GM23338 (cell line): ENCODE measurements at places on chromosomes 7 and 10.

DNA sequence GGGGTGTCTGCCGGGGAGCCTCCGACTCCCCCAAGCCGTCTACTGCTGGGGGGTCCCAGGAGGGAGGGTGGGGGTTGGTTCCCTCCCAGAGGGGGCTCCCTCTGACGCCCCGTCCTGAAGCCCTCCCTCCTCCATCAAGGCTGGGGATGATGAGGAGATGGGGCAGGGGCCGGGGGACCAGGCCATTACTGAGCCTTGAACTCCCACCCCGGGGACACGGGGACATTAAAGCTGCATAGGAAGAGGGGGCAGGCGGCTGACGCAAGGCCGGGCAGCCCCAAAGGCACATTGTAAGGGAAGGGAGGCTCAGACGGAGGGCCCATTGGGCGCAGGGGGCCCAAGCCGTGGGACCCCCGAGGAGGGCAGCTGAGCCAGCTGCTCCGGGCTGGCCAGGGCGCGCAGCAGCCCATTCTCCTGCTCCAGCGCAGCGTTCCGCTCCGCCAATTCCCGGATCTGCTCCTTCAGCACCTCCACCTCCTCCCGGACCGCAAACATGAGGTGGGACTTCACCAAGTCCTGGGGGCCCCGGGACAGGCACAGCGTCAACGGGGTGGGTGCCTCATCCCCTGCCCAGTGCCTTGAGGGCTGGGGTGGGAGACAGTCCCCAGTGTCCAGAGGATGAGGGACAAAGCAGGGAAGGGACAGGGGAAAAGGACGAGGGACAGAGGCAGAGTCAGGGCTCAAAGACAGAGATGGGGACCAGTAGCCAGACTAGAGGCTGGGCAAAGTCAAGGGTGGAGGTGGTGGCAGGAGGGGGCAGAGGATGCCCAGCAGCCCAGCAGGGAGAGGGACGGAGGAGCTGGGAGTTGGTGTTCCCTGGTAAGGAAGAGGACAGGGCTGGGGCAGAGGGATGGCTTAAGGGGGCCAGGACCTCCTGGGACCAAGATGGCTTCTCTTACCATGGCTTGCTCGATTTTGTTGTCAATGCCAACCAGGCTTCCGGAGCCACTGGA lies 2.9 kb upstream of the SPACDR start:
- no peak for DNase-seq

- DNase-seq: peak; percentile 95
Observed at GRCh38 chr7:51162724-51163329, 153.8 kb downstream of the COBL start.

DNA sequence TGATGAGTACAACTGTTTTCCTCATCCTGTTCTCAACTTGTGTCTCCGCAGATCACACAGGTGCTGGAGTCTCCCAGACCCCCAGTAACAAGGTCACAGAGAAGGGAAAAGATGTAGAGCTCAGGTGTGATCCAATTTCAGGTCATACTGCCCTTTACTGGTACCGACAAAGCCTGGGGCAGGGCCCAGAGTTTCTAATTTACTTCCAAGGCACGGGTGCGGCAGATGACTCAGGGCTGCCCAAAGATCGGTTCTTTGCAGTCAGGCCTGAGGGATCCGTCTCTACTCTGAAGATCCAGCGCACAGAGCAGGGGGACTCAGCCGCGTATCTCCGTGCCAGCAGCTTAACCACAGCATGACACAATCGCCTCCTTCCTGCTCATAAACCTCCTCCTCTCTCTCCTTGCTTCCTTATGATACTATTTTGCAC lies 126.7 kb upstream of the PRSS58 start:
- no peak for DNase-seq

GRCh38 chr7:19089378-19089777 lies 28.1 kb downstream of the TWIST1 start:
- DNase-seq: no peak

DNA sequence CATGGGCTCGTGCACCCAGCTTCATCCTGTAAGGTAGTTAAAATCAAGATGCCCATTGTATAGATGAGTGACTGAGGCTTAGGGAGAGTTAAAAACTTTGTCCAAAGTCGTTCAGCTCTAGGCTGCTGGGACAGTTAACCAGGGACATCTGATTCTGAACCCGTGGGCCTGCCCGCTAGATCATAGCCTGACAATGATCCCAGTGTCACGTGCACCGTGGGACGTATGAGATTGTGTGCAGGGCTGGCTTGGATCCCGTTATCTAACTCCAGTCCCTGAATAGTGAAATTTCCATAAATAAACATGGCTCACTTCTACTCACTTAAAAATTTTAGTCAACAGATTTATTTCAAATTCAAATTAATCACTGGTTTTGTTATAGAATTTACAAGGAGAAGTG lies 24.9 kb downstream of the C10orf120 start:
- DNase-seq: no peak

DNA sequence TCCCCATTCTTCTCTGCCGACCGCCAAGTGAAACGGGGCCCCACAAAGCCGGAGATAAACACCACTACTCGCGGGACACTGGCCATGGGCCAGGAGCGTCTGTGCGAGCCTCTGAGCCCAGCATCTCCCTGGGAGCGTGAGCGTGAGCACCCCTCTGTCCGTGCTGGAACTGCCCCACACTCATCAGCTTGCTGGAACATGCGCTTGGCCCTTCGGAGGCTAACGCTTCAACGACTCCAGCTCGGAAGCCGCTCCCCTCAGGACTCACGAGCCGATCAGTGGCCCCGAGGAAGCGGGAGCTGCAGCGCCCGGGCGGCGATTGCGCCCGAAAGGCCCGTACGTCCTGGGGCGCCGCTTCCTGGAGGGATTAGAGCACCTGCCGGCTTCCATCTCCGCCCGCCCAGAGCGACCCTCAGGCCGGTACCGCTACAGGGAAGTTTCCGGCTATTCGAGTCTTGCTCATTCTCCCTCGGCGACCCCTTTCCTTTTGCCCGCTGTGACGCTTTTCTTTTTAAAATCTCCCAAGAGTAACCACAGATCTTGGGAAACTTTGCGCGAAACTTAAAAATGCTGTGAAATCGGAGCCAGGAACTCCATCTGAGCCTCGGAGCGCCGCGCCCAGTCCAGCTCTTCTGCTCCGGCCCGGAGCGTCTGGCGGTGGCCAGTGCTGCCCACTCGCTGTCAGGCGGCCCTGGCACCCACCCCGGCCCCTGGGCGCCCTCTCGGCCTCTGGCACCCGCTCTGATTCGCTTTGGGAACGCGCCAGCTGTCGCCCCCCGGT lies 1.0 kb downstream of the TLL2 start:
- peak; percentile 81 for DNase-seq

- DNase-seq: no peak
Observed at GRCh38 chr10:108445746-108446145, 1281.2 kb upstream of the SORCS1 start.

DNA sequence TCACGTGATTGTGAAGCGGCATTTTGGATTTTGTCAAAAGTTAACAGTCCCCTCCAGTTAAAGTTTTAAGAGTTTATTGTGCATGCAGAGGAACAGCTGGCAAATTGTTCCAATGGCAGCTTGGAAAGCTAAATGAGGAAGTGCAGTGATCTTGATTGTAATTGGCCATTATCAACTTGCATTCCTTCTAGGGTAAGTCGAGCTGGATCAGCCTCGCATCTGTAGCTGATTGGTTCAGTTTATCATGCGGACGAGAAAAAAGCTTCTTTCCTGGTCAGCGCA lies 566 bp downstream of the ZNF789 start:
- peak; percentile 67 for DNase-seq

DNA sequence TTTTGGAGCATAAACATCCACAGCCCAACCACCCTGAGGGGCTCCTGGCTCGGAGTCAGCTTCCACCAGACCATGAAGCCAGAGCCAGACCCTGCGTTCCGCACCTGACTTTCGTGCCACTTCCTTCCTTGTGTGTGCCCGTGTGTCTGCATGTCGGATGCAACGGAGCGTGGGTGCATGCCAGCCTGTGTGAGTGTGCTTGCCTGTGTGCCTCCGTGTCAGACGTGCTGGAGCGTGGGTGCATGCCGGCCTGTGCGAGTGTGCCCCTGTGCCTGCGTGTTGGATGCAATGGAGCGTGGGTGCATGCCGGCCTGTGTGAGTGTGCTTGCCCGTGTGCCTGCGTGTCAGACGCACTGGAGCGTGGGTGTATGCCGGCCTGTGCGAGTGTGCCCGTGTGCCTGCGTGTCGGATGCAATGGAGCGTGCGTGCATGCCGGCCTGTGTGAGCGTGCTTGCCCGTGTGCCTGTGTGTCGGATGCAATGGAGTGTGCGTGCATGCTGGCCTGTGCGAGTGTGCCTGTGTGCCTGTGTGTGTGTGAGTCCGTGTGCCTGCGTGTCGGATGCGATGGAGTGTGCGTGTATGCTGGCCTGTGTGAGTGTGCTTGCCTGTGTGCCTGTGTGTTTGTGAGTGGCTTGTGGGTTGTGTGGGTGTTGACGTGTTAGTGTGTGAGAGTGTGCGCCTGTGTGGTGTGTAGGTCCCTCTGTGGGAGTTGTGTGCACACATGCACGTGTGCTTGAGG lies 28.1 kb upstream of the KNDC1 start:
- DNase-seq: no peak

GRCh38 chr7:111439977-111440376 lies 122.3 kb downstream of the IMMP2L start:
- no peak for DNase-seq

GRCh38 chr10:11473128-11473760 lies 138.2 kb downstream of the USP6NL start:
- peak; percentile 82 for DNase-seq

GRCh38 chr10:93475871-93476270 lies 6.3 kb downstream of the MYOF start:
- DNase-seq: no peak

DNA sequence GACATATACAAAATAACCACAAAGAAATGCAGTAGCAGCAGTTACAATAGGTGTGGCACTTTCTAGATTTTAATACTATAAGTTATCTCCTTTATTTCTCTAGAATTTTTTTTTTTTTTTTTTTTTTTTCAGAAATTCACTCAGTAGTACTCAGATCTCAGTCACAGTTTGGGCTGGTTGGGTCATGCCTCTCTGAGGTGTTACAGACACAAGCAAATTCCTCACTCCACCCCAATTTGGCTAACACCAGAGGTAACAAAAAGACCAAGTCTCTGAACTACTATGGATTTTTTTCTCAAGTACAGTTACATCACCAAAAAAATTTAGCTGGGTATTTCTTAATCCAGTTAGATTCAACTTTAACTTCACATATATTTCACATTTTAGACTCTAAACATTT lies 985.1 kb upstream of the LRRN3 start:
- no peak for DNase-seq

DNA sequence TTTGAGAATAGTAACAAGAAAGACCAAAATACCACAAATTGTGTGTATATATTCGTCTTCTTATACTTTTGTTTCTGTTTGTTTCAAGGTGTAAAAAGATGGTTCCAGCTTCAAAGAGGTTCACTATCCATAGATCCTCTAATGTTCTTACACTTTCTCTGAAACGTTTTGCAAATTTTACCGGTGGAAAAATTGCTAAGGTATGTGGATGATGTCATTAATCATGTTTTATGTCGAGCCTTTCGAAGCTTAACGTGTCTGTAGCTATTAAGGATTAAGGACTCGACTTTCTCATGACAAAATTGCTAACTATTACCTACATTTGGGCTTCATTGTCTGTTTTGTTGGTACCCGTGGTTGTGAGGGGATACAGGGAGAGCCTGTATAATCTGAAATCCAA lies 112.8 kb downstream of the ANKRD61 start:
- no peak for DNase-seq

DNA sequence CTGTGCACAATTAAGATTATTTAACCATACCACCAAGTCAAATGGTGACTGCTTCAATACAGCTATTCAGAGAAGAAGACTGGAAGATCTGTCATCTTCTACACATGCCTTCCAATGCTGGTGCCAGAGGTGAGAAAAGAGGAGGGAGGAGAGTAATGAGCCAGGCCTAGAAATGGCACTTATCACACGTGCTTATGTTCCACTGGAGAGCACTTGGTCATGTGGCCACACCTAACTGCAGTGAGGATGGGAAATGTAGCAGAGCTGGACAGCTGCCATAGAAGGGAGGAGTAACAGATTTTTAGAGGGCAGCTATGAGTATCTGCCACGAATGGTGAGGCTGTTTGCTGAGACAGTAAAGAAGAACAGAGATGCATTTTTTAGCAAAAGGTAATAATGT lies 77.1 kb downstream of the MPLKIP start:
- no peak for DNase-seq

GRCh38 chr10:29191674-29192073 lies 97.2 kb upstream of the LYZL1 start:
- DNase-seq: no peak

DNA sequence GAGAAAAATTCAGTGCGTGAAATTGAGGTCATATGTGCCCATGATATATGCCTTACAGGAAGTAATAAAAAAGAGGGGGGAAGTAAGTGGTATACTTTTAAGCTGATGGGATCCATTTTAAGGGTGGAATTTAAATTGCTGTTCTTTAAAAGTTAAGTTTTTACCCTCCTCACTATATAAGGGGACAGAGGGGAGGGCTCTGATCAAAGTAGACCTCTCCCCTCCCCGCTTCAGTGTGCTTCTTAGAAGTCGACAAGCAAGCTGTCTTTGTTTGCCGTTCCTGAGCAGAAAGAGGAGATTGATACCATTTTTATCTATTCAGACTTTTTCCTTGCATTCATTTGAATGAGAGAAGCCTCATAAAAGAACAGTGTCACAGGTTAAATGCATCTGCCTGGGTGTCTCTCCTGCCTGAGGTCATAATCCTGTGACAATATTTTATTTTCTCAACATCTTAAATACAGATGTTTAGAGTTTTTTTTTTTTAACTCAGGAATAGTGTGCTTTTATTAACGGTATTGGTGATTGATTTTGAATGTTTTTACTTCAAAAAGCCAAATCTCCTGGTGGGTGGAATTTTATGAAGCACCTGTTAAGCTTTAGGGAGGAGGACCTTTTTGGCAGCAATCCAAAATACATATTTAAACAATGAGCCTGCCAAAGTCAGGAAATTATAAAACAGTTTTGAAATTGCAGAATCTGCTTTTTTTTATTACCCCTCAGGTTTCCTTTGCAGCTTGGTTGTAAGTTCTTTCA lies 141.7 kb downstream of the KAT6B start:
- DNase-seq: peak; percentile 17

DNA sequence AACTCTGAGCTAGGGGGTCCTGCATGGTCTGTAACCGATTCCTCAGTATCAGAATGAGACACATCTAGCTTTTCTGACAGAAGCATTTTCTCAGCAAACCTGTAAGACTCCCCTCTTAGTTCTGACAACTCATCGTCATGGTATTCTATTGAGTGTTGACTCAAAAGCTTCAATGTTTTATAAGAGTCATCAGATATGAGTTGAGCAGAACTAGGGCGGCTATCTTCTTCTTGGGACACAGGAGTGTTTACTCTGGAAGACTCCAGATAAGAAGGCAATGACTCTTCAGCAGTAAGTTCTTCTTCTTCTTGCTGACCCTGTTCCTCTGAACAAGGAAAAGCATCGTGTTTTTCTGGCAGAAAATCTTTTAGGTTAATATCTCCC lies 167.0 kb upstream of the CCDC6 start:
- no peak for DNase-seq

DNA sequence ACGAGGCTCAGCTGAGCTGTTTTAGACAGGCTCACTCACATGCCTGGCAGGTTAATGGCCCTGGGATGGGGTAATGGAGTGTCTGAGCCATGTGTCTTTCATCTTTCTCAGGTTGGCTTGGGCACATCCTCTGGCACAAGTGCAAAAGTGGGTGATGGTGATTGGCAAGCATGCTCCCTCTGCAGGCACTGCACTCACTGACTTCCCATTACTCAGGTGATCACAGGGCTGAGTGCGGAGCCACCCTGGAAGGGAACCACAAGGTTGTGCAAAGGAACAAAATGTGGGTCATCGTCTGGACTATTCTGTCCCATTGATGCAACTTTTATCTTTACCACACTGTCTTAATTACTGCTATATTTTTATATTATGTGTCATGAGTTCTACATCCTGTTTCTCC lies 244.1 kb upstream of the AKR1E2 start:
- no peak for DNase-seq

GRCh38 chr10:79981450-79982361 lies 32.8 kb upstream of the SFTPD start:
- peak; percentile 84 for DNase-seq
